ENCODE measurements at places on chromosomes 1 and 21. TPM values are rescaled to one million over a fixed set of nuclear protein-coding genes. Genes with fewer than 3 reads are reported as not detected.

HTR6 gene
- not detected for total RNA-seq

PADI3 gene
- 0.09 TPM for total RNA-seq

TNFRSF8 gene
- total RNA-seq: 16.4 TPM

HHIPL2 gene
- 3.8 TPM for total RNA-seq

ERO1B gene
- total RNA-seq: 7.9 TPM

GRCh38 chr1:152757747-152758146, at the start of gene KPRP:
Gene KPRP (plus strand): TSS chr1:152758025. CDS start chr1:152759589, 1,564 bp downstream.
- DNase-seq: no peak

DNA sequence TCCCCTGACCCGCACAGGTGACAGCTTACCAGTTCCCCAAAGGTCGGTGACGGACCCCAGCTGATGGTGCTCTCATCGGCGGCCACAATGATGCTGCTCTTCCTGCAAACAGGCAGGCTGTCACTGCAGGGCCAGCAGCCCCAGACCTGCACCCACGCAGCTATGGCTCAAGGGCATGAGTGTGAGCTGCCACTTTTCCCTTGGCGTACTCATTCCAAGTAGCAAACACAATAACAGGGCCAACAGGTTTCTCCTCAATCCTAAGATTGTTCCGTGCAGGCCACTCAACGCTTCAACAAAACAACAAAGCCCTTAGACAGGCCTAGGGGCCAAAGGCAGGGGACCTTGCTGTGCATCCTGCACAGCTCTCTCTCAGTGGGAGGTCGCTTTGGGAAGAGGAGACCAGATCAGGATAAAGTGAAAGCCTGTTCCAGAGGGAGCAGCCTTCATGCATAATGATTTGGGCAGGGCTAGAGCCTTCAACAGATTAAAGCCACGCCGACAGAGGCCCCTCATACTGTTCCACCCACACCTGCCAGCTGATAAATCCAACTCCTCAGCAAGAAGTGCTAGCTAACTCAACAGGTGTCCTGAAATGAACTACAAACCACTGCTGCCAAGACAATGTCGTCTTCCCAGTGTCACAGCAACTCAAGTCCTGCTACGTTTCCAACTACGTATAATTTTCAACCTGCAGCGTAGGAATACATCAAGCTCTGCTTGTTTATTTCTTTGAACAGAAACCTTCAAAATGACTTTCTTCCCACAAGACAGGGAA, 27.2 kb downstream of the RCC2 start:
- DNase-seq: no peak

All from Daoy (cell line).